ENCODE measurements at places on chromosomes 1 and 21.

DNA sequence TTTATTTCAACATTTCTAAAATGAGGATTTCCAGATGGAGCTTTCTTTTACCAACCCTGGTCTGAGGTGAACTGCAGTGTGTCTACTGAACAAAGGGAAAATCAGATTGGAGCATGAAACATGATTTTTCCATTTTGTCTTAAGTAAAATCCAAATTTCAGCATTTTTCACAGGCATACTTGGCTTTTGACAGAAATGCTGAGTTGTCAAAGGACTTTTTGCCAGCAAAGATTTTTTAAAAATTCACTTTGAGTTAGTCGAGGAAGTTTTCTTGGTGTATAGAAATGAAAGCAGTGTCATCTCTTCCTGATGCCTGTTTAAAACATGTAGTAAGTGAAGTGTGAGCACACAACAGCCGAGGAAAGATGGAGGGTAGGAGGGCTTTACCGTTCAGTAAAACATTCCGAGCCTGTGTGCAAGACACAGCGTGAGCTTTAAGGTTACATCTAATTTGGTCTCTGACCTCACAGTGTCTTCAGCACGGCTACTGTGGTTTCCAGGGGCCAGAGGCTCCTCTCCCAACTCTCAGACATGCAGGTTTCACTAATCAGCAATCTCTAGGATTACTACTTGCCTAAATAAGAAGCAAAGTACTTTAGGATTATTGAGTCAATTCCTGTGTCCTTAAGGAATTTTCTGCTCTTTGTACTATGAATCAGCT is 45.9 kb downstream of the SAMD13 start:
- DNase-seq: no peak

DNA sequence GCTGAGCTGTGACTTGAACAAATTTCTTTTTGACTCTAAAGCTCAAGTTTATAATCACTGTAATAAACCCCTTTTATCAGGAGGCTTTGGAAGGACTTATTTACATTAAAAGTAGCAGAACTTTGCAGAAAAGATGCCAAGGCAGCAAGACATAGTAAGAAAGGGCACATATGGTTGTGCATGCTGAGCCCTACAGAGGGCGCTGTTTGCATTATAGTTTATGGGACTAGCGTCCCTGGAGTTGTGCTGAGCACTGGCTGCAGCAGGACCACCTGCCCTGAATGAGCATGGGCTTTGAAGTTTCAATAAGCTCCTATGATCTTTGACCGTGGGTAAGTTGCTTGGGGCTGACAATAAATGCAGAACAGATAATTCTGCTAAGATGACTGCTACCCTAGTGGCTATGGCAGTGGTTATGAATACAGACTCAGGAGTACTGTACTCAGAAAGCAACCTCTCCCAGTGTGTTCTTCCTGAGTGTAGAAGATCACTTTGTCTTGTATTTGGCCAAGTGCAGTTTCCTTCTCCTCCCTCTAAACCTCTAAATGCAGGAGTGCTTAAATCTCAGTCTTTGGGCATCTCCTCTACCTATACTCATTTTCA is 45.4 kb upstream of the USP1 start:
- DNase-seq: peak; percentile 2

DNA sequence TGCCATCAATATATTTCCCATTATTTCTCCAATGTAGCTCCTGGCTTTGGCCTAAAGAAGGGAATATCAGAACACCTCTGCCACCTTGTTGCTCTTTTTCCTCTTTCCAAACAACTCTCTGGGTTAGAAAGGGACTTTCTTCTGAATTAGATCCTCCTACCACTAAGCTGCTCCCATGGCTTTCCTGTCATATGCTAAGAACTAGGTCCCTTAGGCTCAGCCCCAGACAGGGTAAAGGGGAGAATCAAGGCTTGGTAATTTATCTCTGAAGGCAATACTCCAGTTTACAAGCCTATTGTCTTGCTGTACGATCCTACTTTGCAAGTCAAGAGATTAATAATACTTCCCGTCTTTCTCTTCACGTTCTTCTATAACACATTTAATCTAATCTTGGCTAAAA is 373.2 kb upstream of the DAB1 start:
- DNase-seq: no peak

DNA sequence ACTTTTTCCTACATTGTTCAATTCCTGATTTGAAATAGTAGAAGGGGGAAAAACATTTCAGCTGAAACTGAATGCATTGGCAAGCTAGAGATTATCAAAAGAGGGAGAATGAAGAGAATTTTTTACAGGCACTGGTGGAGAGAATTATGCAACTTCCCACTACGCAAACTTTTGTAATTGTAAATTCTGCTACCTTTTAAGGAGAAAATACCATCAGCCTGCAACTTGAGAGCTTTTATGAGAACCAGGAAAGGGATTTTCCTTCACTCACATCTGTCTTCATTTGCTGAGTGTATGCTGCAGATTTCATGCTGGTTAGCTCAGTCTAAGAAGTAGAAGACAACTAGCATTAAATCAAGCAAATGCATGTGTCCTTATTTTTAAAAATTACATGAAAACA is 43.7 kb downstream of the ADAMTS1 start:
- no peak for DNase-seq

GRCh38 chr1:152479792-152480595 is 30.6 kb upstream of the LCE5A start:
- DNase-seq: peak; percentile 20

DNA sequence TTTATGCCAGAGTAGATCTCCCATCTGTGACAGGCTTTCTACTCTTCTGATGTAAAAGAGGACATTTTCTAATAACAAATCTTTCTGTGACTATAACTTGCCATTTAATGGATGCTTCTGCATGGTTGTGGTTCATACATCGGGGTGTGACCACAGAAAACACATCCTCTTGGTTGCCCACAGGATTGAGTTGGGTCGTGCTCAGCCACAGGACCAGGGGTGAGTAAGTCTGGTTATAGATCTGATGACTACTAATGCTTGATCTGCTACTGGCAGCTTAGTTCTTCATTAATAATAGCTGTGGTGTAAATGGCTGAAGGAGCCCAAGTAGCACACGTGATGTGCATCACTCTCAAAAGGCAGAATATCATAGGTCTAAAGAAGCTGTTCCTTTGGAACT is 328.2 kb downstream of the RWDD3 start:
- no peak for DNase-seq

DNA sequence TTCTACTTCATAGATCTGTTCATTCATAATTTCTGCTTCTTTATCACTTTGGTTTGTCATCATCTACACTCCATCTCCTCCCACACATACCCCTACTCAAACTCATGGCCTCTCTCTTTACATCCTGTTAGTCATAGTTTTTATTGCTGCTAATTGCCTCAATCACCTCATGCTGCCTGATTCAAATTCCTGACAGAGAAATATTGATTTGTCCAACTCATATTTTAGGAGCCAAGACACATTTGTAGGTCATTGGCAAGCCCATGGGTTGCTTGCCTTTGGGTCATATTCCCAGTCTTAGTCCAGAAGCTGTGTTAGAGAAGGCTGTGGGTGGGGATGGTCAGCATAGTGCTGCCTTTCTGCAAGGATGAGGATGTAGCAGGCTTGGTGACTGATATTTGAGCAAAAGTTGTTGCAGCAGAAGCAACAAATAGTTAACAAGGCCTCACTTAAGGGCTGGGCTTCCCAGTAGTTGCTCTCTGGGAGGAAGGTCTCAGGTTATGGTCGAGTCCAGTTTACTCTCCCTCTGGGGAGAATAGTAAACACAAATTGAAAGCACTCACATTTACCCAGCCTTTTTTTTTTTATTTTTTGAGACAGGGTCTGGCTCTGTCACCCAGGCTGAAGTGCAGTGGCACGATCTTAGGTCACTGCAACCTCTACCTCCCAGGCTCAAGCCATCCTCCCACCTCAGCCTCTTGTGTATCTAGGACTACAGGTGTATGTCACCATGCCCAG is 22.4 kb upstream of the EPS15 start:
- no peak for DNase-seq

- DNase-seq: no peak
These were observed 88.5 kb upstream of the HMCN1 start for GRCh38 chr1:185645686-185646085.

- peak; percentile 11 for DNase-seq
These were observed 45.7 kb downstream of the CAPZB start for GRCh38 chr1:19439464-19440171.

- DNase-seq: no peak
These were observed 54.5 kb upstream of the PPM1J start for GRCh38 chr1:112769611-112770010.

- DNase-seq: no peak
These were observed 15.1 kb downstream of the CD53 start for GRCh38 chr1:110888049-110888448.

GRCh38 chr21:34640858-34641257 is 25.9 kb upstream of the RCAN1 start:
- no peak for DNase-seq

- DNase-seq: no peak
These were observed 148.9 kb upstream of the RUNX1 start for GRCh38 chr21:35197992-35198431.

DNA sequence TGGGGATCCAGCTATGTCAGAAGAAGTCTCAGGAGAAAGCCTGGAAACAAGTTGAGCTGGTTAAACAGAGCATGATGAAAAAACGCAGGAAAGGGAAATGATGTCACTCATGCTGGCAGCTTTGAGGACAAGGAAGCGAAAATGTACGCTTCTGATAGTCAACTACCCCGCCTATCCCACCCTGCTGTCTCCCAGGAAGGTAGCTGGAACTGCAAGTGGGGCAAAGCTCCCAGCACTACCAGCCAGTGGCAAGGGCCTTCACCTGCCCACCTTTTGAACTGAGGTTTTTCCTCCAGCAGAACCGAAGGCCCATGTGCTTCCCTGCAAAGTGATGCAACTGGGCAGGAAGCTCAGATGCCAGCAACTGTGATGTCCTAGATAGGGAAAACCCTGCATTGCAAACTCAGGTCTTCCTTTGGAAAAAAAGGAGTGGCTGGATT is 6.3 kb upstream of the IL20 start:
- DNase-seq: no peak

- DNase-seq: no peak
These were observed 47.2 kb upstream of the PRMT6 start for GRCh38 chr1:107009281-107009680.

DNA sequence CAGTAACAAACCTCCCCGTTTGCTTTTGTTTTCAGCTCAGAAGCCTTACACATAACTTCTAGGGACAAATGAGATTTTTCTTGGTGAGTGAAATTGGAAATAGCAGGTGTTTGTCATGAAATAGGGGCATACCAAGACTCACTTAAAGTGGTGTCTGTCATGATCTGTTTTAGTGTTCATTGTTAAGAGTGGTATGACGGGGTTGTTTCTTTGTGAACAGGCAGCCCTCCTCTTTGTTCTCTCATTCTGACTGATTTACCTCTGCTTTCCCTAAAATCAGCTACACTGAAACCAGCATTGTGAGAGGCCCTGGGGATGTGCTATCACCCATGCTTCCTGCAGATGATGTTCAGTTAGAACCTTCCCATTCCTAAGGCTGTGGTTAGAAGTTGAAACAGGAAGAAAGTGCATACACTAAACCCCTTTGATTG is 2.5 kb upstream of the ERO1B start:
- no peak for DNase-seq

DNA sequence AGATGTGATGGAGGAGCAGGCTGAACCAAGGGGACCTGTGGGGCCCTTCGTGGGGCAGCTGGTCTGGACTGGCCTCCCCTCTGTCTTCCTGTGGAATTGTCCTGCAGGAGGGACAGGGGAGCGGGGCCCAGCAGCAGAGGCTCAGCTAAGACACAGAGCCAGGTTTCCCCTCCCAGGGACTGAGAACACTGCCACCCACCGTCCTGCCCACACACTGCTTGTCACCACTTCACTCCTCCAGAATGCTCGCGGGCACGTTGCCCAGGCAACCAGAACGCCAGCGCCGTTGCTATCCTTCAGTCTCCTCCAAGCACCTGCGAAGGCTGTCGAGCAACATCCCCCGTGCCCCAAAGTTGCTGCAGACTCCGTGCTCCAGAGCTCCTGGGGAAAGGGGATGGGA is 46.4 kb downstream of the AJAP1 start:
- DNase-seq: no peak

DNA sequence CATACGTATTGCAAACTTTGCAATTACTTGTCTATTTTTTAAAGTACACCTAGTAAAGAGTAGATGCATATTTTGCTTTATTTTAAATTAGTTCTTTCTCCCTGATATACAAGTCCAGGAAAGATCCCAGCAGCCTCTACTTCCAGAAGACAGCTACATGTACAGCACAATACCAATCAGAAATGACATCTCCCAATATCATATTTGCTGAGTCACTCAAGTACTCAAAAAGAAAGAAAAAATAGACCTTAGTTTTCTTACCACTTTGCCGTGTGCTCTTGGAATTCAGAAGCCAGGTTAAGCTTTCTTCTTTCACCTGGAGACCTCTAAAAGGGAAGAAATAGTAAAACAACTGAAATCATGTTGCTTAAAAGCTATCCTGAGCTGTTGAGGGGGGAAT is 412.6 kb upstream of the RUNX1 start:
- no peak for DNase-seq

DNA sequence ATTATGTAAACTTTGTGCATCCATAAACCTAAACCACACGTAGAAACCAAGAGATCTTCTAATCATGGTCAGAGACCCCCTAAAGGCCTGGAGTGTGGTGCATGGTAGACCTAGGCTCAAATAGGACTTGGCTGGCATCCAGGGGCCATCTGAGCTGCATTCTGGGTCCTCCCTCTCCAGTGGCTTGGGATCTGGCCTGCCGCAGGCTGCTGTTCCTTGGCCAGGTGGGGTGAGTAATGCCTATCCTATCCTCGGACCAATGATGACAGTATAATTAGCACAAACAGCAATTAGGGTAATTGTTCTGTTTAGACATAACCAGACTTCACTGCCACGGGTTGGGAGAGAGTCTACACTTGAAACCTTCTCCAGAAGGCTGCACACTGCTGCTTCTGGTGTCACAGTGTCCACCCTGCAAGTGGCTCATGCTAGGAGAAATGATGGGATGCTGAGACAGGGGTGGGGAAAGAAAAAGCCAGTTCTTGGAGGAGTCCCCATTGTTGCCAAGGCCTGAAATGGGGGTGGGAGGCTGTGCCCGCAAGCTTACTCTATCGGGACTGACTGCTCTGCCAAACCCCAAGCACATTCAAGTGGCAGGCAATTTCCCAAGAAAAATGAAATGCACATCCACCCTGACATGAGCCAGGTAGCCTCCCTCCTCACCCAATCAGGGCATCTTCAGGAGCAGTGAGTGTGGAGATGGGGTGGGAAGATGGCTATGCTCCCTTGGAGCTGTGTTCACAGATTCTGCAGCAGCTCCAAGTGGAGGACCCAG is 12.5 kb upstream of the PKP1 start:
- DNase-seq: no peak

DNA sequence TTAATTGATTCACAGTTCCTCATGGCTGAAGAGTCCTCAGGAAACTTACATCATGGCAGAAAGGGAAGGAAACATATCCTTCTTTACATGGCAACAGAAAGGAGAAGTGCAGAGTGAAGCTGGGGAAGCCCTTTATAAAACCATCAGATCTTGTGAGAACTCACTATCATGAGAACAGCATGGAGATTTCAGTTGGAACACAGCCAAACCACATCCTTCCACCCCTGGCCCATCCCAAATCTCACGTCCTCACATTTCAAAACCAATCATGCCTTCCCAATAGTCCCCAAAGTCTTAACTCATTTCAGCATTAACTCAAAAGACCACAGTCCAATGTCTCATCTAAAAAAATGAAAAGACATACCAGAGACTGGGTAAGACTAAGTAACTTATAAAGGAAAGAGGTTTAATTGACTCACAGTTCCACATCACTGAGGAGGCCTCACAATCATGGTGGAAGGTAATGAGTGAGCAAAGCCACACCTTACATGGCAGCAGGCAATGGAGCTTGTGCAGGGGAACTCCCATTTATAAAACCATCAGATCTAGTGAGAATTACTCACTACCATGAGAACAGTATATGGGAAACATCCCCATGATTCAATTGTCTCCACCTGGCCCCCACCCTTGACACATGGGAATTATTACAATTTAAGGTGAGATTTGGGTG is 105.2 kb downstream of the MRPL39 start:
- peak; percentile 17 for DNase-seq

Measured in stimulated activated CD4-positive, alpha-beta T cell treated with anti-CD3 and anti-CD28 coated beads, Interleukin-1b, Interleukin-23, amount 100 ng/mL, for 1 hour (primary cell).